Activated T-helper 1 cell treated with anti-CD3 and anti-CD28 coated beads, Interleukin-2, amount 50 U/mL, for 16 hours (primary cell): ENCODE measurements at places on chromosomes 6 and 20.

GRCh38 chr20:19758501-19759331, 658 bp downstream of the RIN2 start:
- DNase-seq = no peak

DNA sequence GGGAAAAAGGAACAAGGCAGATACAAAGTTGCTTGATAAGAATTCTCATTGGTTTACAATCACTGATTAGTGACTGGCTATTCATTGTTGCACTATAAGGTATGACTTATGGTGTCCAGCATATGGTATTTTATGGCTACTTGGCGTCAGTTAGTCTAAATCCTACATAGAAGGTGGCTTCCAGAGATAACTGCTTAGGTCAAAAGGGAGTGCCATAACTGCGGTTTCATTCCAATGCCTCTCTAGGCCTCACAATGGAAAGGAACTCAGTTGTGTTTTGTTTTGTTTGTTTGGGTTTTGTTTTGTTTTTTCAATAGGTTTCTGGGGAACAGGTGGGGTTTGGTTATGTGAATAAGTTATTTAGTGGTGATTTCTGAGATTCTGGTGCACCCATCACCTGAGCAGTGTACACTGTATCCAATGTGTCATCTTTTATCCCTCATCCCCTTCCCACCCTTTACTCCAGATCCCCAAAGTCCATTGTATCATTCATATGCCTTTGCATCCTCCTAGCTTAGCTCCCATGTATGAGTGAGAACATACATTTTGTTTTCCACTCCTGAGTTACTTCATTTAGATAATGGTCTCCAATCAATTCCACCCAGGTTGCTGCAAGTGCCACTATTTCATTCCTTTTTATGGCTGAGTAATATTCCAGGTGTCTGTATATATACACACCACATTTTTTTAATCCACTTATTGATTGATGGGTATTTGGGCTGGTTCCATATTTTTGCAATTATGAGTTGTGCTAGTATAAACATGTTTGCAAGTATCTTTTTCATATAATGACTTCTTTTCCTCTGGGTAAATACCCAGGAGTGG, 7.0 kb downstream of the GOPC start:
- DNase-seq = no peak

GRCh38 chr6:121890307-121890910, 455.0 kb downstream of the GJA1 start:
- no peak for DNase-seq

DNA sequence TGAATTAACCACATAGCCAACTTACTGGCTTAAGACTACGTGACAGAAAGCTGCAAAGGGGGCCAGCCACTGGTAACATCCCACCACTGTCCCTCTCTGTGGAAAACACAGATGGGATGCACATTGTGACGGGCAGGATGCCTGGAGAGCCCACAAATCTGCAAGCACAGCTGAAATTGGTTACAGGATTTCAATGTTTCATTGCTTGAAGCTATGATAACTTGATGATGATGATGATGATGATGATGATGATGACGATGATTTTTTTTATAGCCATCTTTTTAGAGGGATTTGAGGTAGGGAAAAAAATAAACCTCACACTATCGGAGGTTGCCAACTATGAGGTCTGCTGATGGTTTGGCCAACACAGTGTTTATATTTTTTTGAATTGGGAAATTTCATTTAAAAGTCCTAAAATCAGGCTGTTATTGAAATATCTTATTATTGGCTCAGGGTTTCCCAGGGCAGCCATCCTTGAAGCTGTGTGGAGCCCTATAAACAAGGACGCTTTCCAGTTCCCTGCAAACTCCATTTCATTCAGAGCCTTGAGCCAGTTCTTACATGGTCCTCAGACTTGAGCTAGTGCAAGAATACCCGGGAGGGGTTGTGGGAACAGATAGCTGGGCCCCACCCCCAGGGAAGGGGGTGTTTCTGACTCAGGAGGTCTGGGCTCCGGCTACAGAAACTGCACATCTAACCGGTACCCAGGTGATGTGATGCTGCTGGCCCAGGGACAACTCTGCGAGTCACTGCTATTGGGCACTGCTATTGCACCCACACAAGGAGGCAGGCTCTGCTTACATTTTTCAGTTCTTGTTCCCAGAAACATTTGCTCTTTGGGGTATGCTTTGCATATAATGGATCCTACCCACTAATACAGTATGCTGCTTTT, 27.1 kb downstream of the BCAS1 start:
- DNase-seq = no peak
